ENCODE measurements at places on chromosomes 5 and 9. TPM values are rescaled to one million over a fixed set of nuclear protein-coding genes. Genes with fewer than 3 reads are reported as not detected.
A peak's percentile ranks its signal among the peaks of the same experiment; 100 is the strongest.

GRCh38 chr5:76325326-76325725 lies 77.8 kb upstream of the IQGAP2 start:
- DNase-seq: no peak

DNA sequence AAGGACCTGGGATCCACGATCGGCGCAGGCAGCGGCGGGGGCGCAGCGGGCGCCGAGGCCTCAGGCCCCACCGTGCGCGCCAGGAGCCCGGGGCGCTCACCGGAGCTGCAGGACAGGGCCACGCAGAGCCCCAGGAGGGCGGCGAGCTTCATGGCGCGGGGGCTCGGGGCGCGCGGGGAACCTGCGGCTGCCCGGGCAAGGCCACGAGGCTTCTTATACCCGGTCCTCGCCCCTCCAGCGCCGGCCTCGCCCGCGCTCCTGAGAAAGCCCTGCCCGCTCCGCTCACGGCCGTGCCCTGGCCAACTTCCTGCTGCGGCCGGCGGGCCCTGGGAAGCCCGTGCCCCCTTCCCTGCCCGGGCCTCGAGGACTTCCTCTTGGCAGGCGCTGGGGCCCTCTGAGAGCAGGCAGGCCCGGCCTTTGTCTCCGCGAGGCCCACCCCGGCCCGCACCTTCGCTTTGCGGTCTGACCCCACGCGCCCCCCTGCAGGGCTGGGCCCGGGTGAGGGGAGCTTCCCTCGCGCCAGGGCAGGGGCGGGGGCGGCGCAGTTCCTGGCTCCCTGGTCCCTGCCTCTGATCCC lies at the start of gene SCGB3A1:
SCGB3A1 (minus strand) TSS at position 189 of the 577 bp plus-strand sequence; CDS start at position 152, 37 bp downstream.
- DNase-seq: no peak

The PLPP1 gene
- 94.9 TPM for polyA plus RNA-seq

DNA sequence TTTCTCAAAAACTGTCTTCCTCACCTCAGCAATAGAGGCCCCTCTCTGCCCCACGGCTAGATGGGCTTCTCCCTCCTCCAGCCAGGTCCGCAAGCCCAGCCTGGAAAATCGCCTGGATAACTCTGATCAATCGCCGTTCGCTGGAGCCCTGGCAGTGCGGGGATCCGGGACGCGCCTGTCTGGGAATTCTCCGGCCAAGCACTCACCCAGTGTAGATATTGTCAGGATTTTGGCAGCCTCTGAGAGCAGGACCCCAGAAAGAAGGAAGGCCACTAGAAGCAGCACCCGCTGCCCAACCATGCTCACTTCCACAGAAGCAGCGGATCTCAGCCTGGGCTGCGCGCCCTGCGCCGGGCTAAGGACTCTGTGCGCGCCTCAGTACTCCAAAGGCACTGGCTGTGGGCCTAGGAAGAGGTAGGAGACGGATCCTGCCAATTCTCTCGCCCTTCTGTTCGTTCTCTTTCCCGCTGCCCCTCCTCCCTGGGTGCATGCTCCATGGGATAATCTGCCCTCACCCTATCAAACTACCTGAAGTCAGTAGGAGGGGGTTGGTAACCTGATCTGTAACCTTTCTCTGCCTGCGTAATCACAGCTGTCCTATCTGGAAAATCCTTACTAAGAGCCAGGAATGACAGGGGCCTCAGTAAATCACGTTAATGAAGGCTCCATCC lies at the start of gene UGT3A1:
UGT3A1 (minus strand) TSS at position 450 of the 671 bp plus-strand sequence; CDS start at position 300, 150 bp downstream.
- peak; percentile 62 for DNase-seq

- no peak for DNase-seq
These were observed 47.9 kb upstream of the ST8SIA4 start for GRCh38 chr5:100950985-100951384.

The OTULINL gene
- 12.5 TPM for polyA plus RNA-seq
